CD14-positive monocyte (primary cell): ENCODE measurements at places on chromosomes 1 and 21. TPM values are rescaled to one million over a fixed set of nuclear protein-coding genes. Genes with fewer than 3 reads are reported as not detected.

DNA sequence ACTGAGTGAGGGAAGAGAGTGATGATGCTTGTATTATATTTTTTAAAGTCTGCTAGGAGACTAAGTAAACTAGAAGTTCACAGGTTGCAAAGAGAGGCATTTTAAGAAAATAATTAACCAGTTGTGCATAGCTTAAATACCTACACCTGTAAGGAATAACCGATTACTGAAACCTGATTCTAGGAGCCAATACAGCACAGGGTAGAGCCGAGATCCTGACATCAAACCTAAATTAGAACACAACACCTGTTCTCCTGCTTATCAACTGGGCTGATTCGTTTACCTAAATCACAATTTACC, 54.8 kb downstream of the EPRS1 start:
- no peak for DNase-seq

Gene CYP4A11
- not detected for polyA plus RNA-seq

GRCh38 chr21:39073717-39074116, 109.5 kb downstream of the PSMG1 start:
- no peak for DNase-seq

DNA sequence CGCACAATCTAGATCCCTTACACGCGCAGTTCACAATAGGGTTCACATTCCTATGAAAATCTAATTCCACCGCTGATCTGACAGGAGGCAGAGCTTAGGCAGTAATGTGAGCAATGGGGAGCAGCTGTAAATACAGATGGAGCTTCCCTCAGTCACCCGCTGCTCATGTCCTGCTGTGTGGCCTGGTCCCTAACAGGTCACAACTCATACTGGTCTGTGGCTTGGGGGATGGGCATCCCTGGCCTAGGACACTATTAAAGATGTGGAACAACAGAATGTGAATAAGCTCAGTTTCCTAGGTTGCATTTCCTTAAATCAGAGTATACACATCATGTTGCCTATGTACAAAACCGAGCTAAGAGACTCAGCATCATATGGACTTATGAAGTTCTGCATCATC, 16.2 kb downstream of the IFI44 start:
- DNase-seq = no peak

Gene IL10
- polyA plus RNA-seq = 15.8 and 68.1 TPM in 2 replicates
